ENCODE measurements at places on chromosomes 4 and X. TPM values are rescaled to one million over a fixed set of nuclear protein-coding genes. Genes with fewer than 3 reads are reported as not detected.

The WAS gene
- 0.21 TPM for total RNA-seq

The STAP1 gene
- total RNA-seq, result not detected

The RIBC1 gene
- total RNA-seq, result 0.92 TPM

The SHROOM3 gene
- 7.9 TPM for total RNA-seq

The HSD17B13 gene
- total RNA-seq, result 0.08 TPM

The PCDH19 gene
- total RNA-seq, result 0.16 TPM
